ENCODE measurements at places on chromosomes 7 and 10.

- no peak for DNase-seq
These were observed 499.1 kb downstream of the KCNMA1 start for GRCh38 chr10:77138541-77138940.

GRCh38 chr10:89245802-89246201 lies 5.8 kb downstream of the LIPA start:
- DNase-seq, result no peak

DNA sequence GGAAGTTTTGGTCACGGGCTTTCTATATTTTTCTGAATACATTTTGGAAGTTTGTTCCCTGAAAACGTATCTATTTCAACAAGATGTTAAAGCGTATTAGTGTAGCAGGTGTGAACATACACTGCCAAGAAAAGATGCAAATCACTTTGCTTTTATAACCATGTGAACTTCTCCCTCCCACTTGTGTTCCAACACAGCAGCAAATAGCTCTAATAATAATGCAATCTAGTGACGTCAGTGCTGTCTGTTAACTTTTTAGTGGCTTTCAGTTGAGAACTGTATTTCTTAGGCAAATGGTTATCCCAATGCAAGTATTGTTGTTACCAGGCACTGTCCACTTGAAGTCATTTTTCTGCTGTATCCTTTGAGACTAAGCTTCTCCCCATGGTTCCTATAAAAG lies 188.4 kb upstream of the IGFBP3 start:
- no peak for DNase-seq

DNA sequence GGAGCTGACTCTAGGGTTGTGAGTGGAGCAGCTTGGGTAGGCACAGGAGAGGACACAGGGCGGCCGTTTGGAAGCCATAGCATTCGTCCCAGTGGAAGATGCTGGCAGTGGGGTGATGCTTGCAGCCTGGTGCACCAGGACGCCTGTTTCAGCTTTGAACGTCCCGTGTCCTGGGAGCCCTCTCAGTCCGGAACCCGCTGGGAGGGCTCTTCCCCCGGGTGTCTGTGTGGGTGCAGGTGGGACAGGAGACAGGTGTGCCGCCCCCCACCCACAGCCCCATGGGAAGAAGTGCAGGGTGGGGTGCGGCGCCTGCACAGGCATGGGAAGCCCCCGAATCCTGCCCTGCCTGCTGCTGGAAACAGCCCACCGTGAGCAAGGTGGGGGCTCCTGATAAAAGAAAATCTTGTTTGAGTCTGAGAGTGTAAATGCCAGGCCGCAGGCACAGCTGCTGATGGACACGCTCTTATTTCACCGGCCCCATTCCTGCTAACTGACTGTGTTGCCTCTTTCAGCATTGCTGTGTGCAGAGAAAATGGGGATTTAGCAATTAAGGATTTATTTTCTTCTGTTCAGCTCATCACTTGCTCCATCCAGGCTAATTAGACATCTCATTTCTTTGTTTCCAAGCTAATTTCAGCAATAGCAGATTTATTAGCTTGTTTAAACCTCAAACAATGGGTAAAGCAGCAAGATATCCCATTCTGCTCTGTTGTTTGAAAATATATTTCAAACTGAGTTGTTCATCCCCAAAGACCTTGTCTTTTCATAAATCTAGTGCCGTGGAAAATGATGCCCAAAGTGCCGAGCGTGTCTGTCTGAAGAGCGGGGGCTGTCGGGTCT lies 54.9 kb upstream of the DPYSL4 start:
- no peak for DNase-seq

- DNase-seq, result no peak
These were observed 34.3 kb downstream of the TPST1 start for GRCh38 chr7:66239467-66239856.

GRCh38 chr7:123901101-123901500 lies 23.9 kb upstream of the SPAM1 start:
- no peak for DNase-seq

DNA sequence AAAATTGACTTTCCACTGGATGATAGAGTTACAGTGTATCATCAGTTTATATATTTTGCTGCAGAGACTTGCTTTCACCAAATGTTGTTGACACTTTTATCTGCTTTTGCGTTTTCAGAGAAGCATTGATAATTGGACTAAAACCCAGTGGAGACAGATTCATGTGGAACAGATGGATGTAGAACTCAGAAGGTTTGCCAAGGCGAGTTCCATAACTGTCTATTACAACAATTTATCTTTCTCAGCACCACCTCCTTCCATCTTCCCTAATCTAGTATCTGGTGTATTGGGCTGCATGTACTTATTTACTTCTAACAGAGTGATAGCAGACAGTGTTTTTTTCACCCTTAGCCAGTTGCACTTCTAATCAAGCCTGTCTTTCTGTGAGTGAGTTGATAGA lies 73.3 kb downstream of the DNAH11 start:
- DNase-seq, result no peak

DNA sequence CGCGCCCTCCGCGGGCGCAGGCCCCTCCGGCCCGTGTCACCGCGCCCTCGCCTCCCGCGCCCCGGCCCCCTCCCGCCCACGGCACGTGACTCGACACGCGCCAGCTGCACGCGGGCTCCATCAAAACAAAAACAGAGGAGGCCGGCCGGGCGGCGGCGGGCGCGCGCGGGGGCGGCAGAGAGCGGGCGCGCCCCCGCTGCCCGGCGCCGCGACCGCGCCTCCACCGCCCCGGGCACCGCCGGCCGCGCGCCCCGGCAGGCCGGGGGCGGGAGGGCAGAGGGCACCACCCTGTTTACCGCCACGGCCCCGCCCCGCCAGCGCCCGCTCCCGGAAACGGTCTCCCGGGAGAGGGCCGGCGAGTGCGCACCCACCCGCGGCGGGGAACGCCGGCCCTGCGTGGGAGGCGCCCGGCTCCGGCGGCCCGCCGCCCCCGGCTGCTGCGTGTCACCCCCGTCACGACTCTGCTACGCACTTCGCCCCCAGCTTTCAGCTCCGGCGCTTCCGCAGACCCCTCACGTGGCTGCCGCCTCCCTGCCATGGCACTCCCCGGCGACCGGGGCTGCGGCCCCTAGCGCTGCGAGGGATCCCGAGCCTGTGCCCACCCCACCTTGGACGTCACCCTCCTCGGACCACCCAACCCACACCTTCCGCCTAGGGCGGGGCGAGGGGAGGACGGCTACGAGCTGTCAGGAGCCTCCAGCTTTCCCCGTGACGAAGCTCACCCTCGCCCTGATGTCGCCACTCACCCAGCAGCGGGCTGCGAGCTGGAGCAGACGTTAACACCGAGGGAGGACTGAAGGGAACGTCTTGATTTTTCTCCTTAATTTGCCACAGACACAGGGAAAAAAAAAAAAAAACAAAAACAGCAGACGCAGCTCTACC lies 221.6 kb upstream of the MKLN1 start:
- no peak for DNase-seq

GRCh38 chr7:158951725-158952124 lies 95.4 kb downstream of the DYNC2I1 start:
- DNase-seq, result no peak

GRCh38 chr7:130150587-130150986 lies 54.6 kb downstream of the TMEM209 start:
- no peak for DNase-seq

All from epithelial cell of prostate (primary cell).